Mucosa of gallbladder (tissue), 1 donor: ENCODE measurements at places on chromosomes 6 and 20.

- no peak for DNase-seq
These were observed 181.6 kb downstream of the CDH26 start for GRCh38 chr20:60139663-60140446.

- no peak for DNase-seq
These were observed 59.8 kb upstream of the CARMIL1 start for GRCh38 chr6:25219216-25219916.

- peak; percentile 75 for DNase-seq
These were observed 95.6 kb downstream of the LAMP5 start for GRCh38 chr20:9609887-9610502.

DNA sequence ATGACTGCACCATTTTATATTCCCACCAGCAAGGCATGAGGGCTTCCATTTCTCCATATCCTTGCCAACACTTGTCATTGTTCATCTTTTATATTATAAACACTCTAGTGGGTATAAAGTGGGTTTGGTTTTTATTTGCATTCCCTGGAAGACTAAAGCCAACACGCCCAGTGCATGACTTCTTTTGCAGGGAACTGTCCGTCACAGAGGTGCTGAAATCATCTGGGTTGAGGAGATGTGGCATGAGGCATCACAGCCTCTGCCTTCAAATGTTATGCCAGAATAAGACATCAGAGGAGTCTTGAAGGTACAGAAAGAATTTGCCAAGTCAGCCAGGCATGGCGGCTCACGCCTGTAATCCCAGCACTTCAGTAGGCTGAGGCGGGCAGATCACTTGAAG, 29.9 kb upstream of the FAM210B start:
- DNase-seq = no peak

GRCh38 chr6:33410711-33411631, at the start of gene PHF1:
TSS of gene PHF1 (plus strand) at chr6:33411014. CDS start at chr6:33412264, 1,250 bp downstream.
- DNase-seq = peak; percentile 44

DNA sequence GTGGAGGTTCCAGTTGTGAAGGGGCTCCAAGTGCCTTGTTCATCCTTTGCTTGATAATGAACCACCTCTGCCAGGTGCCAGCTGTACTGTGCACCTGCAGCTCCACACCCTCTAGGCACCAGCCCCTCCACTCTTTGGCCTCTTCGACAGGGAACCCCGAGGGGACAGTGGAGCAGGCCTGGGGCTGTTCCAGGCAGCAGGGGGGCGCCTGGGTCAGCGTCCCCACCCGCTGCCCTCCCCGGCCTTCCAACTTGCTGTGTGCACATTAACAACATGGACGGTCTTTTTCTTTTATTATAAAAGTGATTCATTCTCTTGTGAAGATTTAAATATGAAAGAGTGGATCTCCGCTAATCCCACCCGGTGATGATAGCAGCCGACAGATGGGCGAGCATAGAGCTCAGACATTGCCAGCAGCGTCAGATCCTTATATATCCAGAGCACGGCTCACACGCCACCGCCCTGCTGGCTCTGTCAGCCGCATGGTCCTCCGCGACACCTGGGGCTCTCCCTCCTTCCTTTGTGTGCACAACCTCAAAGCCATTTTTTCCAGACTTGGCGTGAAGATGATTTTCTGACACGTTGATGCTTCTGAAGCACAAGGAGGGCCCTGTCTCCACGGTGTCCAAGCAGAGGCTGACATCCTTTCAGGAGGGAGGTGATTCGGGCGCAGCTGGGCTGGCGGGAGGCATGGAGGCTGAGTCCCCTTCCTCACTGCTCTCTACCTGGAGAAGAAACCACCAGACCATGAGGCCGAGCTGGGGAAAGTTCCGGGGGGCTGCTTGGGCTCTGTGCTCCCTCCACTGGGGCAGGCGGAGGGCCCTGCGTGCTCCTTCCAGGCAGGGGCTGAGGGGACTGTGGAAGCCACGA, 22.2 kb upstream of the MRGBP start:
- no peak for DNase-seq

DNA sequence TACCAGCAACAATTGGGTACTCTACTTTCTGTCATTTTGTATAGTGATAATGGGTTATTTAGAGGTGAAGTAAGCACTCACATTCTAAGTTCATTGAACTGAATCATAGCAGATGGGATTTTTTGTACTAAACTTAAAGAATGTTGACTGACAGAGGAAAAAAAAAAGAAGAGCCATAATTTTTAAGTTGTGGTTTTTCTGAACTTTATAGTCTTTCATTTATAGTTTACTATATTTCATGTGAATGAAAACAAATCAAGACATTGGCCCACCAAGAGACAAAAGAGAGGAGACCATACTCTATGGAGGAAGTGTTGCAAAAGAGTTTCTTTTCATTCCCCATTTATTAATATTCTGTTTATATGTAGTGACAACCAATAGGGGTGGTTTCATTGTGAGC, 685.7 kb downstream of the BCKDHB start:
- no peak for DNase-seq

DNA sequence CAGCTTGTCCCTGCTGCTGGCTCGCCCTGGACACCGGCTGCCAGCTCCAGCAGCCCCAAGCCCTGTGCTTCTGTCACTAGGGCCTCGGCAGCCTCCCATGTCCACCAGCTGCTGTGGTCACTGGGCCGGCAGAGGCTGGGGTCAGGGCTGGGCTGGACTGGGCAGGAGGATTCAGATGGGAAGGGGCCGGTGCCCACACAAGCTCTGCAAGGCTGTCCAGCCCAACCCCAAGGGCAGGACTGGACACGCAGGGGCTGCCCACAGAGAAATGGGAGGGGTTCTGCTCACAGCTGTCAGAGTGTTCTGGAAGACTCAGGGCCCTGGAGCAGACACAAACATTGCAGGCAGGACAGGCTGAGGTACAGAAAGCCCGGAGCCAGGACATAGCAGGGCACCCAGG, 65.6 kb downstream of the ADNP start:
- no peak for DNase-seq

DNA sequence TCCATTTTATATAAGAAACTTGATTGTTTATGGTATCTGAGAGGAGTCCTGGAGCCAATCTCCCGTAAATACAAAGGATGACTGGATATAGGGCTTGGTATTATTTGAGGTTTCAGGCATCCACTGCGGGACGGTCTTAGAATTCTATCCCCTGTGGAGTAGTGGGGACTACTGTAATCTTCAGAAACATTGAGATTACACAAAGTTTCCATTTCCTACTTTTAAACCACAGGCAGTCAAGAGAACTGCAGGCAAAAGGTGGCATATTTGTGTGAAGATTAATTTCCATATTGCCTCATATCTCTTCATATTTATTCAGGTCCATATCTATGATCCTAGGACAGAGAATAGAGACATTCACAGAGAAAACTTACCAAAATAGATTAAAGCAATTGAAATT, 586.2 kb downstream of the PHF3 start:
- no peak for DNase-seq

GRCh38 chr6:158057213-158057987, 75.7 kb downstream of the SYNJ2 start:
- no peak for DNase-seq

DNA sequence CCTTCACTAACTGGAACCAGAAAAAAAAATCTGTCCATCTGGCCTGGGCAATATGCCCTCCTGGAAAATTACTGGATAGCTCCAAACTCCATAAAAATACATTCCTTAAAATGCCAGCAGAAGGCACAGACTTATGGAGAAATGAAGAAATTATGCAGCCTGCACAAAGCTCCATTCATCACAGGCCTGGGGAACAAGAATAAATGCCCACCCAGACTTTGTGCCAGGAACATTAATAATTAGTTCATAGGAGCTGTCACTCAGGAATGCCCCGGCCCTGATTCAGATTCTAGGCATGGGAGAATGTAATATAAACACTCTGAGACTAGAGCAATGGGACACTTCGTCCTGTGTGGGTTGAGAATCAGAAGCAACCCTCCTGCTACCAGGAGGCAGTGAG, 199.3 kb downstream of the OTOR start:
- no peak for DNase-seq

GRCh38 chr6:111871725-111872400, 1.4 kb downstream of the FYN start:
- DNase-seq = no peak

GRCh38 chr20:37850724-37851355, 52.1 kb upstream of the VSTM2L start:
- DNase-seq = no peak

GRCh38 chr20:62367633-62368391, 700 bp upstream of the LAMA5 start:
- no peak for DNase-seq

- DNase-seq = no peak
These were observed 293.5 kb downstream of the UTRN start for GRCh38 chr6:144578385-144579350.

DNA sequence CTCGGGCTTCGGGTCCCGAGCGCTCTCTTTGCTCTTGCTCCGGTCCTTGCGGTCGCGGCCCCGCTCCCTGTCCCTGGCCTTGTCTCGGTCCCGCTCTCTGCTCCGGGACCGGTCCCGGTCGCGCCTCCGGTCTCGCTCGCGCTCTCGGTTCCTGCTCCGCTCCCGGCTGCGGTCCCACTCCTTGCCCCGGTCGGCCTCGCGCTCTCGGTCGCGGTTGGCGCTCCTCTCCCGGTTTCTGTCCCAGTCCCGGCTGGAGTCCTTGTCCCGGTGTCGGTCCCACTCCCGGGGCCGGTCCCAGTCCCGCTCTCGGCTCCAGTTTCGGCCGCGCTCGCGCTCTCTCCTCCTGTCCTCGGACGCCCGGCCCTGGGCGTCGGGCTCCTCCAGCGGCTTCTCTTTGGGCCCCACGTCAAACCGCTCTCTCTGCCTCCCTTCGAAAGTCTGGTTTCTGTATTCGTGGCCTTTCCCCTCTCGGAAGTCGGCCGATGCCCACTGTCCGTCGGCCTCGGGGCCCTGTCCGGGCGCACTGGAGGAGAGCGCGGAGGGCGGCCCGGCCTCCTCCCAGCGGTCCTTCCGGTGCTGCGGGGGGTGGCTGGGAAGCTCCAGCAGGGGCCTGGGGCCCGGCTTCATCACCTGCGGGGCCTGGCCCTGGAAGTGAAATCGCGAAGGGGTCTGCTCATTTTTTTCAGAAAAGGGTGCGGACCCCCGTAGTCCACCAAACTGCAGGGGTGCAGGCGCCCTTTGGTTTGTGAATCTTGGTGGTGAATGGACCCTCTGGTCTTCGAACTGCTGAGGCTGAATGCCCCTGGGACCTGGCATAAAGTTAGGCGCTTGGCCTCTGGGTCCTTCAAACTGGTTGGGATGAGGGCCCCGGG, 17.9 kb upstream of the TCFL5 start:
- DNase-seq = no peak

DNA sequence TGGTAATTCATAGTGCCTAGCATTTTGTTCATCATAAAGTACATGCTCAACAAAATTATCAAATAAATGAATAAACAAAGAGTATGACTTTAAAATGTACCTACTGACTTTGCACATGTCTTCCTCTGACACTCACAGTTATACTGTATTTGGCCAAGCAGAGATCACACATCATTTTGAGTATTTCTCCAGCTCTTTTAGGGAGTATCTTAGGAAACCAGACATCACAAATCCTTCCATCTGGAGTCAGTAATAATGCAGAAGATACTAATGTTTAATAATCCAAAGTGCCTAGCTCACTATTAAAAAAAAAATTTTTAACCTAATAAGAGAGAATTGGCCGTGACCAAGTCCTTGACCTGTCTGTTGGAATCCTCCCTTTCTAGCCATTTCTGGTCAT, 154.6 kb downstream of the ZNF217 start:
- no peak for DNase-seq

GRCh38 chr6:73083886-73084285, 141.4 kb downstream of the KHDC1L start:
- no peak for DNase-seq

GRCh38 chr6:82270881-82271635, 23.5 kb upstream of the IBTK start:
- DNase-seq = no peak

DNA sequence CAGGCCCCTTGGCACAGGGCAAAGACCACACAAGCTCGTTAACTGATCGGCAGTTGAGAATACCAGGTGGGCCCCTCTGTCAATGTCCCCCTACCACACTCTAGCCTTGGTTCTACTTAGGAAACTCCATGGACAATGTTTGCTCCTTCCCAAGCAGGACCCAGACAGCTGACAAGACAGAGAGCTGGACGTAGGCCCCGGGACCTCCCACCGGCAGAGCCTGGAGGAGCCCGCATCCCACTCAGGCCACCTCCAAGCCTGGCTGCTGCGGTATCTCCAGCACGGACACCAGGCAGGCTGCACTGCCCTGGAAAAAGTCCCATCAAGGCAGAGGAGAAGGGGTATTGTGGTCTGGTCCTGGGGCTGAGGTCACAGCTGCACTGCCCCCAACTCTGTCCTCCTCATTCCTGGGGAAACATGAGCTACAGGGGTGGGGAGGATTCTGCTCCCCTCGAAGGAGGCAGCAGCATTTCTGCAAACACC, 6.2 kb upstream of the GRM4 start:
- DNase-seq = no peak

- DNase-seq = no peak
These were observed 26.9 kb upstream of the STXBP5 start for GRCh38 chr6:147177286-147177685.

GRCh38 chr6:116059713-116060571, 749 bp downstream of the FRK start:
- peak; percentile 16 for DNase-seq

- DNase-seq = peak; percentile 80
These were observed 11.0 kb downstream of the RIPOR3 start for GRCh38 chr20:50680105-50680960.

- DNase-seq = no peak
These were observed 406.7 kb downstream of the CD83 start for GRCh38 chr6:14524319-14524718.

GRCh38 chr20:46040902-46041535, 12.0 kb downstream of the SLC12A5 start:
- DNase-seq = peak; percentile 19

DNA sequence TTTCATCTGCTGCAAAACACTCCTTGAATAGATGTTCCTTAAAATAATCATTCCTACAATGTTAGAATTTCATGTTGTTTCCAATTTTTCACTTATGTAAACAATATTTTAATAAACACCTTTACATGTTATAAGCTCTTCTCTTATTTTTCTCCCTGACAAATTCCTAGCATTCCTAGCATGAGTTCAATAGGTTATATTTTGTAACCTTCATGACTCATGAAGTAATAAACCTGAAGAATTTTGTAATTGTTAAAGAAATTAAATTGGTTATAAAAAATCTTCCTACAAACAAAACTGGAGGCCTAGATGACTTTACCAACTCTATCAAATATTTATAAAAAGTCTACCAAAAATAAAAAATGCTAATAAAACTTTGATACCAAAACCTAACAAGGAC, 66.3 kb downstream of the NT5E start:
- no peak for DNase-seq

DNA sequence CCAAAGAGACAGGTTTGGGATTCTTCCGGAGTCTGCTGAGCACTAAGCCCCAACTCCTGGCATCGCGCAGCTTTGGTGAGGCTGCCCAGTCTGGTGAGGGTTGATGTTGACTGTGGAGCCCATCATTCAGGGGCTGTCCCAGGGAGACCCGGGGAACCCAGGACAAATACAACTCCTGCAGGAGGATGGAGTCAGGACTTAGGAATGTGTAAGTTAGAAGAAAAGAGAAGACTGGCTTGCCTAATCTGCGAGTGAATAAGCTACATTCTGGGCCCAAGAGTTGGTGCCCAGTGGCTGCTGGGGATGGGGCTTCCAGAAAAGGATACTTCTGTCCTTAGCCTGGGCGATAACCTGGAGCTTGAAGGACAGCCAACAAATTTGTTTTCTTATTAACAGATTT, 47.9 kb downstream of the STK35 start:
- DNase-seq = no peak
